GM04503 (cell line): ENCODE measurements at places on chromosomes 3 and 15.
A peak's percentile ranks its signal among the peaks of the same experiment; 100 is the strongest.

DNA sequence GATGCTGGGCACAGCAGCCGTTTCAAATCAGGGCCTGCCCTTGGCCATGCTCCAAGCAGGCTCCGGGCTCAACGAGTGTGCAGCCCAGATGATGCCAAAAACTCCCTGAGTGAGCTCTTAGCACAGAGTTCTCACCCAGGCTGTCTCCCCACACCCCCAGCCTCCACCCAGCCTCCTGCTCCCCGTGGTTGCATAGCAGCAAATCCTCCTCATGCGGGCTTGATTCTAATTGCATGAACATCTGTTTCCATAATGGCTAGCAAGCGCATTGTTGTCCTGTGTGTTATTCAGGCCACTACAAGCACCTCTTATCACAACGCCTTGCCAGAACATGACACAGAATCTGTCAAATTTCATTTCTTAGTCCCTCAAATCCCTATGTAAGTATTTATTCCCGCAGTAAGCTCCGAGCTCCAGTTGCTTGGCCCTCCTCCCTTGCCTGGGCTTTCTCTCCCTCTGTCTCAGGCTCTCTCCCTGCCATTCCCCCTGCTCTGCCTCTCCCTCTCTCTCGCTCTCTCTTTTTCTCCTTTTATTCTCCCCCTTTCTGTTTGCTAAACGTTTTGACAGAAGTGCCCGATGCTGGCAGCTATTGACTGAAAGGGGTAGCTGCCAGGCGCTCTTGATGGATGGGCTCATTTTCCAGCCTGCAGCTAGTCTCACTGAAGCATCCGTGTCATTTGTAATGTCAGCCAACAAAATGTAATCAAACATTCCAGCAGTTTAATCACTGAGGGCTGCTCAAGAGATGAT, 306.5 kb downstream of the IL20RB start:
- DNase-seq = no peak

GRCh38 chr3:13896473-13897154, 16.7 kb upstream of the WNT7A start:
- DNase-seq = peak; percentile 9

DNA sequence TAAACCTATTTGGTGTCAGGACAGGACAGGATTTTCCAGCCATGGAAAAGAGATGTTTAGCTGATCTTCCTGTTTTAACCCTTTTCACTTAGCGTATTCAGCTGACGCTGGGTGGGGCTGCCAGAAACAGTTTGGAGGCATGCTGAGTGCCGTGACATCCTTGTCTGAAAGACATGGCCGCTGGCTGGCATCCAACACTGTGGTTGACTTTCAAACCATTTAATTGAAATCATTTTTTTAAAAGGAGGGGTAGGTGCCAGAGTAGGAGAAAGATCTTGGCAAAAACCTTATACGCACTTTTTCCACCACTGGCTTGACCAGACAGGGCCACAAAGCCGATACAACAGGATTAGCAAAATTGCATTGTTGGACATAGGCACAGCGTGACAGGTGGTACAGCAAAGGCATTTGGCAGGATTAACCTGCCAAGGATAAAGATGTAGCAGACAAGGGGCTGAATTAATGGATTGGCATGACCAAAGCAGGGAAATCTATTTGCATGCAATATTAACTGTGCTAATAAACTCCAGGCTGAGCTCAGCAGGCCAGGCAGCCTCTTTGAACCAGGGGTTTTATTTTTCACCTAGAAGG, 131.8 kb upstream of the TOPAZ1 start:
- no peak for DNase-seq

DNA sequence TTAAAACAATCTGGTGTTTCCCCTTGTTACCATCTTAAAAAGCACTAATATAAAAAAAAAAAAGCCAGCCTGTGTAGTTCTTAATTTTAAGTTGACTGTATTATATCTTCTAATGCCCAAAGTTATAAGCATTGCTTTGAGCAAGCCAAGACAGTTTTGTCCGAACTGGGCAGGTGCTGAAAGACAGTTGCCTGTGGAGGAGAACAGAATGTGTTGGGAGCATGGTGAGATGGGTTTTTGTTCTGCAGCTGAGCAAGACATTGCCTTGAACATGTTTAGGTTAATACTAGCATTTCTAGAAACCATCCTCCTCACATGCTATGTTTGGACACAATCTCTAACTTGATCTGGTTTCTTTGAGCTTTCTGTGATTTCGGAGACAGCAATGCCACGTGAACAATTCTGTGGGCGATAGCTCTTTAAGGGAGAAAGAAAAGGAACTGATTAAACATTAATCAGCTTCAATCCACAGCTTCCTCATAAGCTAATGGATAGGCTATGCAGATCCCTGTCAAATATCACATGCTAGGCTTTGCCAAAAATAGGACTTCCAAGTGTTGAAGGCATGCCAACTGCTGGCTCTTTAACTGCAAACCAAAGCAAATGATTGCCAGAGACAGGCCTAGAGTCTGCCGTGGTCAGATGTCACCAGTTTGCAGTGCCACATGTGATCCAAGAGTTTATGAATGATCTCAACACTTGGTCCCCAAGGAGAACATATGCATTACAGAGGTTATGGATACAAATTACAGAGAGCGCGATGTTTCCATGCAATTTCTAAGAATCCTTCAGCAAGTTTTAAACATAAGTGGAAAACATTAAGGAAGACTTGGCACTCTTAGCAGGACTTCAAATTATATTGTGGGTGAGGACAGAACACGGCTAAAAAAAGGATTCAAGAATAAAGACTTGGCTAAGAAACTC, 428.1 kb downstream of the ROBO2 start:
- DNase-seq = no peak

DNA sequence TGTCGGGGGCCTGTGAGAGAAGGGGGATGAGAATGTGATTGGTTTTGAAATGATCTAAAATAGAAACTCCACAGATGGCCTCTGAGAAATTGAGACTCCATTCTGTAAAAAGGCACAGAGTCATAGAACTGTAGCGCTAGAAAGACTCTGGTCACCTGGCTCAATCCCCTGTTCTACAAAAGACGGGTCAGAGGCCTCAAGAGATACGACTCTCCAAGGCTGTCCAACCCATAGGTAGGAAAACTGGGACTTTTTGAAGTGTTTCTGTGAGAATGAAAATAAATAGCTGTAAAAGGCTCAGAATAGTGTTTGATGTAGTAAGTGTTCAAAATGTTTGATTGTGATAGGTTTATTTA, 11.7 kb upstream of the TMC3 start:
- DNase-seq = no peak

- DNase-seq = no peak
Observed at GRCh38 chr3:101466465-101467309, 46.3 kb downstream of the SENP7 start.
